ENCODE measurements at places on chromosomes 11 and 22.
A peak's percentile ranks its signal among the peaks of the same experiment; 100 is the strongest.

GRCh38 chr22:45688600-45689080 is 17.0 kb downstream of the ATXN10 start:
- no peak for DNase-seq

DNA sequence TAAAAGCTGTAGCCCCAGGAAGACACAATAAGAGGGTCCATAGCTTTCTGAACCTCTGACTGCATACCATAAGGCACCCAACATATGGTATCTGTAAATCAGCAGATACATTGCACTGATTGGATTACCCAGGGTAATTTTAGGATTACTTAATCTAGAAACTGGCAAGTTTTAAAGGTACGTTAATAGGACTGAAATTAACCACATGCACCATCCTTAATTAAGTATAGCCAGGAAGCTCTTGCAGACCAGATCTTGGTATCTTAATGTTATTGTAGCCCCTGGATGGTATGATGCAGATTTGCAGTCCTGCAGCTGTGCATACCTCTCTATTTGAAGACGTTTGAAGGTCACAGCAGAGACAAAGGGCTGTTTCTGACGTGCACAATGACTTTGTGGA is 72.8 kb downstream of the ARHGAP42 start:
- DNase-seq, result no peak

- no peak for DNase-seq
Observed at GRCh38 chr11:72120930-72121329, 8.4 kb upstream of the ANAPC15 start.

DNA sequence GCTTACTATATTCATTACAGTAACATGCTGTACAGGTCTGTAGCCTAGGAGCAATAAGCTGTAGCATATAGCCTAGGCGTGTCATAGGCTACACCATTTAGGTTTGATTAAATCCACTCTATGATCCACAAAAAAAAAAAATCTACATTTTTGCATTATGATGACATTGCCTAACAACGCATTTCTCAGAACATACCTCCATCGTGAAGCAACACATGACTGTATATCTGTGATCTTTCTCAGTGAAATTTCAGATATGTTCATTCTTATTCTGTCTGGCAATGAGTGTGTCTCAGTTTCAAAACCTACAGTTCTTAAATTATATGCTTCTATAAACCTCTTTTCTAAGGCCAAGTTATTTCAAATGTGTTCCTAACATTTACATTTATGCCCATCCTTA is 140.3 kb downstream of the CADM1 start:
- DNase-seq, result no peak

GRCh38 chr11:88167853-88168252 is 7.4 kb downstream of the RAB38 start:
- DNase-seq, result no peak

DNA sequence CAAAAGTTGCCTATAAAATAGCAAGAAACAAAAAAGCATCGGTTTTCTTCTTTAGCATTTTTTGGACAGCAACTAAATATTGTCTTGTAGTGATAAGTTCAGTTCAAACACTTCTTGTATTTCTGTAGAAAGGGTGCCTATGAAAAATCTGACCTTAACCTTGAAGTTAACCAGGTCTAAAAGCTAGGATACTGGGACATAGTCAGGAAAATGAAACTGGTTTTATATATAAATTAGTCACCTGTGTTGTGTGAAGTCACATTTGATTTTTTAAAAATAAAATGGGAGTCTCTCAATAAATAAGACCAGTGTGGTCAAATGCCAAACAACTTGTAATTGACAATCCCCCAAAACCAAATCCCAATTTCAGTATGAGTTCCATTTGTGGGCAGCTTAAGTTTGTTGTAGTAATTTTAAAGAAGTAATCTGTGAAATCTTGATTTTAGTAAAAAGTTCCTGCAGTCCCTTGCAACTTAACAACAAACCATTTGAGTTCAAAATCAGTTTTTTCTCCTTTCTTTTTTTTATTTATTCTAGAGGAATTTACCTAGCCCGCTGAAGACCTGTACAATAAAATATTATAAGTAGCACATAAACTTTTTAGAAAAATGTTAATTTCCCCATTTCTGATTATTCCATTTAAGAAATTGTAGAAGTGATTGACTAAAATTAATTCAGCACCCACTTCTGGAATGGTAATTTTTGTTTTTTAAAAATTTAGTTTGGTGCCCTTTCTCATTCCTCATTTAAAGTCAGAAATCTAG is 84.5 kb upstream of the PPARA start:
- no peak for DNase-seq

GRCh38 chr11:47961383-47961782 is 19.0 kb upstream of the PTPRJ start:
- no peak for DNase-seq

DNA sequence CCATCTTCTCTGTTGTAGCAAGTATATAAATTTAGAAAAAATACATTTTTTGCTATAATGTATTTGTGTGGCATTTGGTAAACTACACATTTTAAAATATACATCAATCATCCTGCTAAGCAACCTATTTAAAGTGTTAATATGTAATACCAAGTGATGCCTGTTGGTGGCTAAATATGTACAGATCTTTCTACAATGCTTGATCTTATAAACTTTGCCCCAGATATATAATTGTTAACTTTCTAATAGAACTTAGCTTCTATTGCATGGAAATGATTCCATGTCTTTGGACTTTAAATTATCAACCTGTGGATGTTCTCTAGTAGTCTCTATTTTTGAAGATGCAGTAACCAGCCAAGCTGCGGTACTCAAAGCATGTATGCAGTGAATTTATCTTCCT is 1260.4 kb upstream of the RAG2 start:
- no peak for DNase-seq

GRCh38 chr11:30365793-30366517 is 43.1 kb downstream of the ARL14EP start:
- no peak for DNase-seq

GRCh38 chr22:22934543-22935055 is 47.0 kb downstream of the IGLL5 start:
- DNase-seq, result no peak

- DNase-seq, result no peak
Observed at GRCh38 chr11:124758355-124759265, 3.5 kb downstream of the ESAM start.

DNA sequence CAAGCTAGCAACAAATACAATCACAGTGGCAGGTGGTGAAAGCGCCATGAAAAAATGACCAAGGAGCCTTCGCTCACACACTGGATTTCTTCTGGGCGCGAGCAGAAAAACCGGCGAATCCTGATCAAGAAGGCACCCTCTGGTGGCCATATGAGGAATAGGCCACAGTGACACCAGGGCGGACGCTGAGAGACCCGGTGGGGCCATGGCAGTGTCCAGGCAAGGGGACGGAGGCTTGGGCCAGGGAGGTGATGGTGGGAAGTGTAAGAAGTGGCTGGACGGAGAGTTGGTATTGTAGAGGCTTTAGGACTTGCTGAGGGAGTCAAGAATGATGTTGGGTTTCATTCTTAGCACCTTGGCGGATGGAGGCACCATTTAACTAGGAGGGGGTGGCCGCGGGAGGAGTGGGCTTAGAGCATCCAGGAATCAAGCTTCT is 16.9 kb upstream of the RAC2 start:
- peak; percentile 48 for DNase-seq

GRCh38 chr11:66489636-66490035 is 9.4 kb downstream of the DPP3 start:
- DNase-seq, result no peak

DNA sequence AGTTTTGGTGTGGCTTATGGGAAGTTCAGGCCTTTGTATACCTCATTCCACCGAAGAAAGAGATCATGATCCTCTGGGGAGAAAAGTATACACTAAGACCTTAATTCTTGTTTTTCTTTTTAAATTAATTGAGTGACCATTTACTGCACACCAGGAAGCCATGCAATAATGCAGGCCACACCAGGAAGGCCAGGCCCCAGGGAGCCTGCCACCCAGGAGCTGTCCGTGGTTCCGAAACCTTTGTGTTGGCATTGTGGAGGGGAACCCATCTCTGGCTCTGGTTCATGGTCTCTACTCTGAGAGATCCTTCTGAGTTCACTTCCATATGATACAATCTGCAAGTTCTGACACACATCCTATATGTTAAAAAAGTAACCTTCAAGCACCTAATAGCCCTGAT is 291.8 kb downstream of the MIAT start:
- no peak for DNase-seq

- no peak for DNase-seq
Observed at GRCh38 chr11:116544721-116545120, 228.1 kb downstream of the BUD13 start.

- DNase-seq, result peak; percentile 66
Observed at GRCh38 chr22:48103126-48103875, 1340.9 kb downstream of the TBC1D22A start.

DNA sequence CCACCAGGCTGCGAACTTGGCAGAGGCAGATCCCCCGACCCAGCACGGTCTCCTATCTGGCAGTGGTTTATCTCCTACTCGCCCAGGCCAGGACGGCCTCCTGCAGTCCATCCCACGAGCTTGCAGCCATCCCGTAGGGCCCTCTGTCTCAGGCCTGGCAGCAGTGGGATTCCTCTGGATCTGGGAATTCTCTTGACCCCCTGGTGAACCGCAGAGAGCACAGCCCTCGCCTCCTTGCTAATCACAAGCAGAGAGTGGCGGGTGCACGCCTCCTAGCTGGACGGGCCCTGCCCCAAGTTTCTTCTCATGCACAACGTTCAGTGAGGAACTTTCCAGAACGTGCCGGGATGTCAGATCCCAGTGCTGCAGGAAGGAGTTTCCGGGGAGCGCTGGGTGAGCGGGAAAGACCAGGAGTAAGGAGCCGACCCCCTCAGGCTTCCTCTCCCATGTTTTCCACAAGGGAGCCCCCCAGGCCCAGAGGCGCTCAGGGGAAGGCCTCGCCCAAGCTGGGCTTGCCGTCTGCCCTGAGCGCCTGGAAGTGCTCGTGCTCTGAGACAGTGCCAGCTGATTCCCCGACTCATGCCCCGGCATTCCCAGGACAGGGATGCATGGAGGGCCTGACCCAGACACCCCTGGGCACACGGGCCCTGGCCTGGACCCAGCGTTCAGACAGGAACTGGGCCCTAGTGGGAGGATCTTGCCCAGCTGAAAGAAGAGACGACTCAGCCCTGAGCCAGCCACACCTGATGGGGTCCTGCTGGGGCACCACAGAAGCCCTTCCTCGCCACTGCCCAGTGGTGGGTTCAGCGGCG is 24.6 kb downstream of the IGF2 start:
- DNase-seq, result no peak

DNA sequence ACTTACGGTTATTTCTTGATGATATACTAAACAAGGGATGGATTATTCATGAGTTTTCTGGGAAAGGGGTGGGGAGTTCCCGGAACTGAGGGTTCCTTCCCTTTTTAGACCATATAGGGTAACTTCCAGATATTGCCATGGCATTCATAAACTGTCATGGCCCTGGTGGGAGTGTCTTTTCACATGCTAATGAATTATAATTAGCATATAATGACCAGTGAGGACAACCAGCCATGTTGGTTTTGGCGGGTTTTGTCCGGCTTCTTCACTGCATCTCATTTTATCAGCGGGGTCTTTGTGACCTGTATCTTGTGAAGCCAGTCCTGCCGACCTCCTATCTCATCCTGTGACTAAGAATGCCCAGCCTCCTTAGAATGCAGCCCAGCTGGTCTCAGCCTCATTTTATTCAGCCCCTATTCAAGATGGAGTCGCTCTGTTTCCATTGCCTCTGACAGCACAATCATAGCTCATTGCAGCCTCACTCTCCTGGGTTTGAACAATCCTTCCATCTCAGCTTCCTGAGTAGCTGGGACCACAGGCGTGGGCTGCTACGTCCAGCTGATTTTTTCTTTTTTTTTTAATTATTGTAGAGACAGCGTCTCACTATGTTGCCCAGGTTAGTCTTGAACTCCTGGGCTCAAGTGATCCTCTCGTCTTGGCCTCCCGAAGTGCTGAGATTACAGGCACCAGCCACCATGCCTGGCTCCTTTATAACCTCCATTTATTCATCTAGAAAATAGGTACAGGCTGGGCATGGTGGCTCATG is 52.6 kb upstream of the EMID1 start:
- DNase-seq, result no peak

DNA sequence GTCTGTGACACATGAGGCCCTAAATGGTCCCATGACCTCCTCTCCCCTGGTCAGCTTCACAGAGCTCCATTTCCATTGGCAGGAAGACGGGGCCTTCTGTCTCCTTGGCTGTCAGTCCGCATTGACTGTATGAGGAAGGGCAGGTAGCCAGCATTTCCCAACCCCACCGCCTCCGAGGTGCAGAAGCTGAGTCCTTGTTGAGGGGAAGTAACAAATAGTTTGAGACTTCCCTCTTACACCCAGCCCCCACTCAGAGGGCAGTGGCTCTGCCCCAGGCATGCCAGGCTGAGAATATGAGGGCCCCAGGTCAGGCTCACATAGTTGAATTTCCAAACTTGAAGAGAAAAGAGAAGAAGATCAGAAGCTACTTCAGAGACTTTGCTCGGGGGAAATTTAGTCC is 611.1 kb downstream of the BRD1 start:
- DNase-seq, result peak; percentile 67
